NCI-H345 (cell line): ENCODE measurements at places on chromosomes 1 and 21.

GRCh38 chr1:214824763-214825162, 221.8 kb downstream of the CENPF start:
- no peak for DNase-seq

- DNase-seq, result no peak
Measured at GRCh38 chr1:205466595-205467220, 10.9 kb upstream of the BLACAT1 start.

- peak; percentile 37 for DNase-seq
Measured at GRCh38 chr1:212607206-212607912, 1.2 kb upstream of the ATF3 start.

DNA sequence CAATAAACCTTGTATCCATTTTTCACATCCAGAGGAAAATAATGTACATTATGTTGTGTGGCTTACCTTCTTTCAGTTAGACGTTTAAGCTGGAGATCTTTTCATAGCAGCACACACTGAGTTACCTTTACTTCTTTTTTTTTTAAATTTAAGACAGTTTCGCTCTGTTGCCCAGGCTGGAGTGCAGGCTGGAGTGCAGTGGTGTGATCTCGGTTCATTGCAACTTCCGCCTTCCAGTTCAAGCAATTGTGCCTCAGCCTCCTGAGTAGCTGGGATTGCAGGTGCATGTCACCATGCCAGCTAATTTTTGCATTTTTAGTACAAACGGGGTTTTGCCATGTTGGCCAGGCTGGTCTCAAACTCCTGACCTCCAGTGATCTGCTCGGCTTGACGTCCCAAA, 7.4 kb upstream of the CAMTA1 start:
- DNase-seq, result no peak

DNA sequence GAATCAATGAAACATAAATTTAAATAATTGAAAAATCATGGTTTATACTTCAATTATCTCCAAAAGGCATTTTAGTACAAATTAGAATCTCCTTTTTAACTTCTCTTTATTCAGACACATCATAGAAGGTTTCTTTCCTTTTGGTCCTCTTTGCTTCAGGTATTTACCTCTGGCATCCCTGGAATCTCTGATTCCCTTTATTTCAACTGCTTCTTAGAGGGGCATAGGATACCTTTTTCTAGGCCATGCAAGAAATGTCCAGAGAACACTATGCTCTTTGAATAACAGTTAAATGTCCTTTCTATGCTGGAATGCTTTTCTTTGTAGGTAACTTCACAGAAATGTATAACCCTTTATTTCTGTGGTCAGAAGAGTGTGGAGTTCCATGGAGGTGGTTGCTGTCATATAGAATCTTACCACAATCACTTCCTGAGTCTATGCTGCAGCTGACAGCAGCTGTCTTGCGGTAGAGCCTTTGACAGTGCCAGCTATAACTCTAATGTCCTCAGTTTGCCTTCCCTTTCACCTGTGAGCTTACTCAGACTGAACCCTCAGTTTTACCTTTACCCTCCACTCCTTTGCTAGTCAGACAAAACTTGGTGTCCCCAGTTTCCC, 8.6 kb downstream of the LAMC2 start:
- no peak for DNase-seq

GRCh38 chr1:245871915-245872314, 635.2 kb downstream of the SMYD3 start:
- no peak for DNase-seq

DNA sequence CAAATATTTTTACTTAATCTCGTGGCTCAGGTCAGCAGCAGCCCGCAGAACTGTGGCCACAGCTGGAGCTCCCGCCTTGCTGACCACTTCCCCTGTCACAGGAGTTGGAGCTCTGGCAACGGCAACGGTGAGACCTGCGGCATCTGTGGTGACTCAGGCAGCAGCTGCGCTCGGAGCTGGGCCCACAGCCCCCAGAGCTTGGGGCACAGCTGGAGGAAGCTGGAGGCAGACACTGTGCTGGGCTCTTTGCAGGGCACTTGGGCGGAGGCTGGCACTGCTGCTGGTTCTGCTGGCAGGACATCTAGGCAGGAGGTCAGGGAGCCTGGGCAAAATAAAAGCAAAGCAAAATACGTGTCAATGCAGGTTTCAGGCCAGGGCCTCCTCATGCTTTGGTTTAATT, at the start of gene LCE3A:
LCE3A (minus strand) TSS at position 301 of the 400 bp plus-strand sequence; CDS start at position 301, 0 bp downstream.
- DNase-seq, result no peak

- DNase-seq, result no peak
Measured at GRCh38 chr21:27813750-27814149, 846.9 kb upstream of the ADAMTS5 start.

DNA sequence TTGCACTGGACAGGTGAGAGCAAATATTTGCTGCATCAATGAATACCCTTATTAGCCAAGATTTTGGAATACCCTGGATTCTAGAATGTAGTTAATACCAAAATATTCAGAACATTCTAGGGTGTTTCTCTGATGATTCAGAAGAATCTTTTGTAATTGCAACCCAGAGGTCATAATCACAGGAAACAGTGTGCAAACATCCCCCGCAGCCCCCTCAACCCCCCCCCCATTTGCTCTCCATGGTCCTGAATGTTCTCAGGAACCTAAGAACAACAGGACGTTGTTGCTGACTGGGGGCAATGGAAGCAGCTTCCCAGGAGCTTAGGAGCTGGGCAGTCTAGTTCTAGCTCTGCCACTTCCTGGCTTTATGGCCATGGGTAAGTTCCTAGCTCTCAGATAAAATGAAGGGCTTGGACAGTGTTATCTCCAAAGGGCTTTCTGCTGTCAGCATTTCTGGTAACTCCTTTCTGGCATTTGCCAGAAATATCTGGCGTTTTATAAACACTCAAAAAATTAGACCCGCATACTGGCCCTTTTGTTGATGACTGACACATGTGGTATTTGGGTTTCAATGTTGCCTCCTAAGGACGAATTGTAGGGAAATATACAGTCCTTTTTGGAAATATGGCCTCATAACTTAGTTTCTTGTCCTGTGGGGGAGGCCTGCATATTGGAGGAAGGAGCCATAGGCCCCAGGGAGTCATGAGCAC, 178.6 kb downstream of the RRAGC start:
- DNase-seq, result no peak

DNA sequence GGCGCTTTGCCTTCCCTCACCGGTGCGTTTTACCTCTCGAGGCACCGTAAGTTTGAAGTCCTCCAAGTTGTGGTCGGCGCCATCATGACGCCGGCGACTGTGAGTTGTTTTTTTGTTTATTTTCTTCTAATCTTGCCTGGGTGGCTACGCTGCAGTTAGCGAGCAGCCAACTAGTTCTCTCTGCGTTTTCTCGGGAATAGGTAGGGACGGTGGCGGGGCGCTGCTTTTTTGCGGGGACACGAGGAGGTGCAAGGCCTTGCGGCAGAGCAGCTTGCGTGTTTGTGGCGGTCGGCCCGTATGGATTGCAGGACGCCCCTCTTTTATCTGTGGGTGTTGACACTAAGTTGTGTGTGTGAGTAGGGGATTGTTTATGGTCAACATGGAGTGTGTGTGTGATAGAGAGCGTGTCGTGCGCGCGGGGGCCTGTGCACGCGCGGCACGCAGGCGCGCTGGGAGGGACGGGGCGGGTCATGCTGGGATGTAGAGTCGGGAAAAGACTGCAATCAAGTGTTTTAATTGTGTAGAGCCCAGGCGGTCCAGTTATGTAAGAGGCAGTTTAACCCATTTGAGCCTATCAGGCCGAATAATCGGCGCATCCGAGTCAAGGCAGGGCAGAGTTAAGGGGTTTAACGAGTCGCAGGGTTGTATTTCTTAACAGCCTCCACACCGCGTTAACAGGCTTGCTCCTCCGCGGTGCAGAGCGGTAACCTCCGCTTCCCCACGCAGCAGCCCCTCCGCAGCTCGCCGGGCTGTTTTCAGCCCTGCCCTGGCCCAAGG, 1.2 kb upstream of the NEGR1 start:
- DNase-seq, result peak; percentile 86

DNA sequence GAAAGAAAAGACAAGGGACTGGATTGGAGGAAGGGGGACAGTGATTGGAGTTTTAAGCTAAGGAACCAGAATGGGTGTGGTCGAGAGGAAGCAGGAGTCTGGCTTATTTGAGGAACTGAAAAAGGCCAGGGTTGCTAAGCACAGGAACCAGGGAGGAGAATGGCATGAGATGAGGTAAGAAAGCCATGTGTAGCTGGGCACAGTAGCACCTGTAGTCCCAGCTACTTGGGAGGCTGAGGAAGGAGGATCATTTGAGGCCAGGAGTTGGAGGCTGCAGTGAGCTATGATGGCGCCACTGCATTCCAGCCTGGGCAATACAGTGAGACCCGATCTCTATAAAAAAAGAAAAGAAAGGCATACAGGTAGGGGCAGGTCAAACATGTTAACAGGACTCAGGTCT, 8.1 kb upstream of the KHDRBS1 start:
- DNase-seq, result no peak

GRCh38 chr1:199113265-199113869, 474.5 kb downstream of the PTPRC start:
- peak; percentile 6 for DNase-seq

DNA sequence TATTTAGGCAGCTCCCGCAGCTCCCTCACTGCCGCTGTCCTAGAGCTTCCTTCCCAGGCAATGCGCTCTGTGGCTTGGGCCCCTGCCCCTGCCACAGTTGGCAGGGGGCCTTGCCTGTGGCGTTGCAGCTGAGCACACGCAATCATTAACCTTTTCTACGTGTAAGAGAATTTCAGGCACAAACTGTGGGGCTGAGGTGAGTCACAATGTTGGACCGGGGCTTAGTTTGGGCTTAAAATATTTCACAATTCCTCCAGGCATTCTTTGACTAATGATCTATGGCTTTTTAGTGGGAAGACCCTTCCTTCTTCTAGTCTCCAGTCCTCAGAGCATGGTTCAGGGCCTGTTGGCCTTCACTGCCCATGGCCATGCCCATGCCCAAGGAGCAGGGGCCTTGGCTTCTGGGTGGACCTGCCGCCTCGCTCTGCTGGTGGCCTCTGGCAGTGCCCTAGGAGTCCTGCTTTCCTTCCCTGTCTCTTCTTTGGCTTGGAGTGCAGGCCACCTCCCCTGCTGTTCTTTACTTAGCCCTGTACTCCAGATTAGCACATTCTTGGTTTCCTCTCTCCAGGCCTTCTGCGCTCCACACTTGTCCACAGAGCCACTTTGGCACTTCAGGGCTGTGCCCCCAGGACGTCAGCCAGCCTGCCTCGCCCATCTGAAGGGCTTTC, 39.2 kb downstream of the MAPKAPK2 start:
- DNase-seq, result no peak

DNA sequence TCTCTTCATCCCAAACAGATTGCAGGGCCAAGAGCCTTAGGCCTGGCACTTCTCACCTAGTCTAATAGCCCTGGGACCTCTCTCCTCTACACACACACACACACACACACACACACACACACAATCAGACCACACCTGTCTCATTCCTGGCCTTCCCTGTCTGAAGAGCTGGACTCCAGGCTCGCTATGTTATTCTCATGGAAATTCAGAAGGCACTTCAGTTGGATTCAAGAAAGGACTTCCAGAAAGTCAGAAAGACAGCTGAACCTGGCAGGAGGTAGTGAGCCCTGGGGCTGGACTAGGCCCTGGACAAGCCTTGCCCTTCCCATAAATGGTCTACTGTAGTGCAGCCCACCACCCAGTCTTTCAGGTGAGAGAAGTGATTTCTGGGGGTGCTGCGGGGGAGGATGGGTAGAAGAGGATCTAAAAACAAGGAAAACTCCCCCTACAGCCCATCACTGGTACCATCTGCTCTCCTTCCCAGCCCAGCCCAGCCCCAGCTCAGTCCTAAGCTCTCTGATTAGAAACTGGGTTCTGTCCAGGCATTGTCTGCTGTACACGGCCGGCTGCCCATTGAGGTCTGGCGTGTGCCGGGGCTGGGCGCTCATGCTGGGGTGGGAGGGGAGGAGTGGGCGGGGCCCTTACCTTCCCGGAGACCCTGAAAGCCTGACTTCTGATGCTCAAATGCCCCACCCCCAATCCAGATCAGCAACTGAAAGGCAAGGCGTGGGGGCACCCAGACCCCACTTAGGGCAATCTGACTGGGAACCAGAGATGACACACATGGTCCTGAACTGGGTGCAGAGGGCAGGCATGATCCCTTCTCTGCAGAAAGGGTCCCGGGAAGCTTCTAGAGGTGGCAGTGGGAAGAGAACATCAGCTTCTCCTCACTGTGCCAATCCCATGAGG, 2.5 kb downstream of the KIF21B start:
- DNase-seq, result no peak

DNA sequence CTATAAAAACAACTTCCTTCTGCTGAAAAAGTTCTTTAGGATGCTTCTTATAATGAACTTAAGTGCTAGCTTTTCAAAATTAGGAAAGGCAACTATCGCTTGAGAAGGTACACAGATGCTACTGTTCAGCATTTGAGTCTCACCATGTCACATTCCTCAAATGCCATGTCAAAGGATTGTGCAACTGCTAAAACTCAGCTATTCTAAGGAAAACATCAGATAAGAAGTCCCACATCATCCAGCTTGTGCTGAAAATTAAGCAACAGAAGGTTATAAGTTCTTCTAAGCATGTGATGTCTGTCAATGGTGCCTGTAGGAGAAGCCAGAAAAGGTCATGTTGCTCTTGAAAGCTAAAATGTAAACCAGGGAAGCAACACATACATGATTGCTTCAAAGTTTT, 36.5 kb downstream of the MCOLN2 start:
- no peak for DNase-seq

GRCh38 chr1:70034403-70034802, 171.0 kb downstream of the LRRC40 start:
- peak; percentile 78 for DNase-seq

DNA sequence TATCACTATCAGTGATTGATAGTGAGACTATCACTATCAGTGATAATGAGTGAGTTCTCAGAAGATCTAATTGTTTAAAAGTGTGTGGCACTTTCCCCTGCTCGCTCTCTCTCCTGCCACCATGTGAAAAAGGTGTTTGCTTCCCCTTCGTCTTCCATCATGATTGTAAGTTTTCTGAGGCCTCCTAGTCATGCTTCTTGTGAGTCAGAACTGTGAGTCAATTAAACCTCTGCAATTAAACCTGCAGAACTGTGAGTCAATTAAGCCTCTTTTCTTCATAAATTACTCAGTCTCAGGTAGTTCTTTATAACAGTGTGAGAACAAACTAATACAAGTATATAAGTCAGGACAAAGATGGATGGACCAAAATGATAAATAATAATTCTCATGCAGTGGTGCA, 7.0 kb upstream of the IL23R start:
- no peak for DNase-seq

DNA sequence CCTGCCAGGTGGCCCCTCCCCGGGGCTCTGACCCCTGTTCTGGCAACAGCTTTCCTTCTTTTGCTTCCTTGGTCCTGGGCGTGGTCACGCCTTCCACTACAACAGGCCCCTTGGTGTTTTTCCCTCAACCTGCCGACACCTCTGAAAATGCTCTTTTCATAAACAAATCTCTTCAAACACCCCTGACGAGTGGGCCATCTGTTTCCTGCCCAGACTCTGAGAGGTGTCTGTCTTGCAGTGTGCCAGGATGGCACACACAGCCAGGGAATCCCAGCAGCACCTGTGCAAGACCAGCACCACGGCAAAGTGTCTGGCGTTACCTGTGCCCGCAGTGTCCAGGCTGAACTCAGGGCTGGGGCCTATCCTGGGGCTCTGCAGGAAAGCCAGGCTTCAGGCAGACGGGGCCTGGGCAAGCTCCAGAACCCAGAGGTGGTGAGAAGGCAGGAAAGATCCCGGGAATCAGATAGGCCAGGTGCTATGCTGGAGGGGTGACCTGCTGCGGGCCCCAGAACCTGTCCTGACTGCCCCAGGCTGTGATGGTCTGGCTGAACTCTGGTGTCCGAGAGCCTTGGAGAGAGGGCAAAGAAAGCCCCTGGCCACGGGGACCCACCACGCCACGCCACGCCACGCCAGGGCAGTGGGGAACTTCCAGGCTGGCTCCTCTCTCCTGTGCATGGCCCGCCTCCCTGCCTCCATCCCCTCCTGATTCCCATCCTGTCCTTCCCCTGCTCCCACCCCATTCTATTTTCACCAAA, 88.9 kb downstream of the SIK1 start:
- DNase-seq, result no peak
